Epithelial cell of prostate (primary cell): ENCODE measurements at places on chromosomes 13 and 19.

GRCh38 chr19:43469160-43469480 lies 3.7 kb upstream of the LYPD3 start:
- no peak for DNase-seq

DNA sequence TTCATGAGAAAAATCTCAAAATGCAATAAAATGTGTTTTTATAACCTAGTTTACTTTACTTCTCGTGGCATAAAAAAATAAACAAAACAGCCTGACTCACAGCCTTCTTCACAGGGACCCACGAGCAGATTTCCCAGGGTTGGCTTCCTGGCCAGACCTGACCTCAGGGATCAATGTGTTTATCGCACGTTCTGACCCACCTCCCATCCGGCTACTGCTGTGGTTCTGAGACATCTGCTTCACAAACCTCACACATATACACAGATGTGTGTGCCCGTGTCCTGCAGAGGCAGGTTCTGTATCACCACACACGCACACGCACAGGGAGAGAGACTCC lies 118.3 kb downstream of the COL4A2 start:
- no peak for DNase-seq

- DNase-seq = no peak
These were observed 17.0 kb downstream of the KL start for GRCh38 chr13:33033051-33033812.

DNA sequence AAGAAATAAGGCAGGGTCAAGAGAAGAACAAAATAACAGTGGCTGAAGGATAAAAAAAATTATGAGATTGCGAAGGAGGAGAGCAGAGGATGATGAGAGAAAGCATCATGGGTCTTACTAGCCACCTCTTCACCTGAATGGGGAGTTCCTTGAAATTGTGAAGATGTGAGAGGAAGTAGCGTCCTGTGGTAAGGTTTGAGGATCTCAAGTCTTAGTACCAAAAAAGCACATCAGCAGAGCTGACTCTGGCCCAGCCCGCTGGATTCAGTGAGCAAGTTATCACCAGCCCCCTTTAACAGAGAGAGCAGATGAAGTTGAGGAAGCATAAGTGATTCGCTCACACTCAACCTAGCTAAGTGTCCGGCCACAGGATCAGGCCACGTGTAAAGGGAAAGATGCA lies 61.8 kb downstream of the RXFP2 start:
- no peak for DNase-seq

DNA sequence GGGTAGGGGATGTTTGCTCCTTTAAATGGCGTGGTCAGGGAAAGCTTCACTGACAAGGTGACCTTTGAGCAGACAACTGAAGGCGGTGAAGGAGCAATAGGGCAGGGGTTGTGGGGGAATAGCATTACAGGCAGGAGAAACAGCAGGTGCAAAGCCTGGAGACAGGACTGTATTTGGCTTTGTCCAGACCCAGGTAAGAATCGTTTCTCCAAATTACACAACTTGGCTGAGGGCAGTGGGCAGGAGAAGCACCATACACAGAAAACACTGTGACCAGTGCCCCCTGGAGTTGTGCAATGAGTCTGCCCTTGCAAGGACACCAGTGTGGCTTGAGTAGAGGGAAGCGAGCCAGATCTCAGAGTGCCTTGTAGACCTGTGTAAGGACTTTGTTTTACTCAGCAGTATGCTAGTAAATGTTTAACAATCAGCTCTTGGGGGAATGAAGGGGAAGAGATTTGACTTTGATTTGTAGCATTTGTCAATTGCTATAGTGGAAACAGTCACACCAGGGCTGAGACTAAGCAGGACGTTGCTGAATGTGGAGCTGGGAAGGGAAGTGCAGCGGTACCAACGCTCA lies 360.0 kb downstream of the DCT start:
- no peak for DNase-seq

- DNase-seq = no peak
These were observed 1.1 kb upstream of the NR2F6 start for GRCh38 chr19:17246681-17247425.

DNA sequence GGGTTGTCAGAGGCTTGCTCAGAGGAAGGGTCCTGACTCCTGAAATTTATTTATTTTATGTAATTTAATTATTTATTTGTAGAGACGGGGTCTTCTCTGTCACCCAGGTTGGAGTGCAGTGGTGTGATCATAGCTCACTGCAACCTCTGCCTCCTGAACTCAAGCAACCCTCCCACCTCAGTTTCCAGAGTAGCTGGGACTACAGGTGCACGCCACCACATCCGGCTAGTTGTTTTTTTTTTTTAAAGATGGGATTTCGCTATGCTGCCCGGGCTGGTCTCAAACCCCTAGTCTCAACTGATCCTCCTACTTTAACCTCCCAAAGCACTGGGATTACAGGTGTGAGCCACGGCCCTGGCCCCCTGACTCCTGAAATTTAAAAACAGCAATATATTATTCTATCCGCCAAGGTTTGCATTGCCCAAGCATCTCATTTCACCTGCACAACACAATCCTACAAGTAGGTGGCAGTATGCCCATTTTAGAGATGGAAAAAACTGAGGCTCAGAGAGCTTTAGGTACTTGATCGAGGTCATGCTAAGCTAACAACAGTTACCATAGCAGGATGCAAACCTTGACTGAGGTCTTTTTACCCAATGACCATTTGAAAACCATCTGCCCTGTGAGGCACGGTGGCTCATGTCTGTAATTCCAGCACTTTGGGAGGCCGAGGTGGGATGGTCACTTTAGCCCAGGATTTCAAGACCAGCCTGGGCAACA lies 18.1 kb downstream of the ARHGEF18 start:
- no peak for DNase-seq

GRCh38 chr19:13932149-13932637 lies 6.0 kb downstream of the PODNL1 start:
- no peak for DNase-seq

DNA sequence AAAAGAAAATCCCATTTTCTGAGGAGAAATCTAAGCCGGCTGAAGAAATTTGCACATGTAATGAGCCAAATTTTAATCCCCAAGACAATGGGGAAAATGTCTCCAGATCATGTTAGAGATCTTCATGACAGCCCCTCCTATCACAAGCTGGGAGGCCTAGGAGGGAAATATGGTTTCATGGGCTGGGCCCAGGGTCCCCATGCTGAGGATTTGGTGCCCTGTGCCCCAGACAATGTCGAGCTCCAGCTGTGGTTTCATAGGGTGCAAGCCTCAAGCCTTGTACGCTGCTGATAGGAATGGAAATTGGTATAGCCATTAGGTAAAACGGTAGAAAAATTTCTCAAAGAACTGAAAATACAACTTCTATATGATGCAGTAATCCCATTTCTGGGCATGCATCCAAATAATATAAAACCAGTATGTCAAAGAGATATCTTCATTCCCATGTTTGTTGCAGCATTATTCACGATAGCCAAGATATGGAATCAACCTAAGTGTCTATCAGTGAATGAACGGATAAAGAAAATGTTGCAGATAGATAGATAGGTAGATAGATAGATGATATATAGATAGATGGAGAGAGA lies 19.3 kb upstream of the FREM2 start:
- DNase-seq = no peak

GRCh38 chr13:30364876-30365275 lies 57.4 kb upstream of the UBE2L5 start:
- DNase-seq = no peak

DNA sequence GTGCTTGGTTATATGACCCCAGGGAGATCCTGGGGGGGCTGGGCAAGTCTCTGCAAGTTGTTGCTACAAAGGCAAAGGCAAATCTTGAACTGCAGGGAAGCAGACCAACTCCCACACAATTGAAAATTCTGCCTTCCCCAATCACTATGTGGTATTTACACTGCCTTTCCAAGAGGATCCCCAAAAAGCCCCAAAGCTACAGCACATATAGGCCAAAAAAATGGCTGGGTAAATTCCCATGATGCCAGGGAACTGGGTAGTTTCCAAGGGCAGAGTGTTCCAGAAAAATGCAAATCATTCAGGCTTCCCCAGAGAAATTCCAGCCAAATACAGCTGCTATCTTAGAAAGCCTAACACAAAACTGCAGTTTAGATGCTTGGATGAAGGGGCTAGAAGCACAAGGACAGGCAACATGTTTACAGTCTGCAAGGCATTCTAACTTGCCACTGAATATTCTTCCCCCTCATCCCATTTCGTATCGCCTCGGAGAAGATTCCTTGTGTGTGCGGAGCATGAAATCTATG lies 6.2 kb downstream of the FOXO1 start:
- DNase-seq = no peak

DNA sequence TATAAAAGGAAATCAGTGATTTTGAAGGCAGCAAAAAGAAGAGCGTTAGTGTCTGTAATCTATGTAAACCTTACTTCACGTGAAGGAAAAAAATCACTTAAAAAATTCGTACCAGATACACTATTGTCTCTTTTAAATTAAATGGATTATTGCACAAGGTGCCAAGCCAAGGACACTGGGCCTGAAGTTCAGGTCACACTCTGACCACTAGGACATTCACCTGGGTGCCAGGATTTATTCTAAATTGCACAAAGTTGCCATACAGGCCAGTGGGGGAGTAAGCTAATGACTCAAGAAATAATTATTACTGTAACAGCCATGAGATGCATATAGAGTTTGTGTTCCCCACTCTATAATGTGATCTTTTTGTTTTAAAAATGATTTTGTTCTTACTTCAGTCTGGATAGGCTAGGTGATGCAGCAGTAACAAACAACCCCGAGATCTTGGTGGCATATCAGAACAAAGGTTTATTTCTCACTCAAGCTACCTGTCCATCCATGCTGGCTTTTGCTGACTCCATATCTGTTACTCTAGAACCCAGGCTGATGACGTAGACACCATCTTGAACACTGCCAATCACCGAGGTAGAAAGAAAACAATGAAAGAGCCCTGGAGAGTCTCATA lies 252.1 kb downstream of the DCT start:
- DNase-seq = no peak

DNA sequence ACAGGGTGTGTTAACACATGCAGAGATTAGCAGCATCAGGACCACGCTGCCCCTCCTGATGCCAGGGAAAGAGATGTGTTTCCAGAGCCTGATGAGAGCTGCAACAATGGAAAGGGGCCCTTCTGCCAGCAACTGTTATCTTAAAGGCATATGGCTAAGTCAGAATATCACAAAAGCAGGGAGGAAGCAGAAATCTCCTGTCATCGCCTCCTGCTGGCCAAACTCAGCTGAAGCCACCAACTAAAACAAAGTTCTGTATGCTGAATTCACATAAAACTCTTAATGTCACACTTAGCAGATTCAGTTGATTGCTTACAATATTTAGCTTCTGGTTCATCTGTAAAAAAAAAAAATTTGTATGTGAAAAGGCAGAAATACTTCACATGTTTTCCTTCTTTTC lies 178.2 kb downstream of the GPC5 start:
- no peak for DNase-seq
